ENCODE measurements at places on chromosomes 2 and 18.

DNA sequence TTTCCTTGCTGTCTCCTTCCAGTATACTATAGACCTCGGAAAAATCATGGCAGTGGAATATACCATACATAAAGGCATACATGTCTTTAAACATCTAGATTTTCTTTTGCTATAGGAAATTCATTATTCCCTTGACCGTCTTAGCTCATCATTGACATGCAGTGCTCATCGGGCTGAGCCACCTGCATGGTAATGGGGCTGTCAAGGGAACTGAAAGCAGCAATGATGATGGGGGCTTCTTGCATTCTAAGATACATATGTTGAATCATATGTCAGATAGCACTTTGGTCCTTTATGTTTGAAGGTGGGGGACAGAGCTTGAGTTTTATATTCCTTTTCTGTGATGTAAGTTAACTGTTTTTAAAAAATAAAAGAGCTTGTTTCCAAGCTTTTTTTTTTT lies 106.6 kb downstream of the ICA1L start:
- no peak for DNase-seq

GRCh38 chr18:32454593-32454992 lies 16.1 kb downstream of the GAREM1 start:
- no peak for DNase-seq

DNA sequence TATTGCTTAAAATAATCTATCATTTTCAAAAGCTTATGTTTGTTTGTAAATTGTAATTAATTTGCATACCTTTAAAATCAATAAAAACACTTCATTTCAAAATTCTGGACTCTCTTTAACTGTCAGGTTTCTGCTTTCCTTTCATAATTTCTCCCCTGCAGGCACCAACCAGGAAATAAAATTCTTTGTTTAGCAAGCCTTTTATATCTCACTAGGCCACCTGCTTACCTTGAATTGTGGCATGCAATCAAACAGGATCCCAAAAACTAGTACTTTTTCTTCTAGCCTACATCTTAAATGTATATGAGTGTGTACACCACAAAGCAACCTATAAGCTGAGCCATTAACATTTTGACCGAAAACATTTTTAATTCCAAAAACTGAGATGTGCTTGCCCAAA lies 233.1 kb downstream of the NR4A2 start:
- DNase-seq, result no peak

GRCh38 chr2:89820248-89820647 lies 1128.8 kb downstream of the RPIA start:
- no peak for DNase-seq

DNA sequence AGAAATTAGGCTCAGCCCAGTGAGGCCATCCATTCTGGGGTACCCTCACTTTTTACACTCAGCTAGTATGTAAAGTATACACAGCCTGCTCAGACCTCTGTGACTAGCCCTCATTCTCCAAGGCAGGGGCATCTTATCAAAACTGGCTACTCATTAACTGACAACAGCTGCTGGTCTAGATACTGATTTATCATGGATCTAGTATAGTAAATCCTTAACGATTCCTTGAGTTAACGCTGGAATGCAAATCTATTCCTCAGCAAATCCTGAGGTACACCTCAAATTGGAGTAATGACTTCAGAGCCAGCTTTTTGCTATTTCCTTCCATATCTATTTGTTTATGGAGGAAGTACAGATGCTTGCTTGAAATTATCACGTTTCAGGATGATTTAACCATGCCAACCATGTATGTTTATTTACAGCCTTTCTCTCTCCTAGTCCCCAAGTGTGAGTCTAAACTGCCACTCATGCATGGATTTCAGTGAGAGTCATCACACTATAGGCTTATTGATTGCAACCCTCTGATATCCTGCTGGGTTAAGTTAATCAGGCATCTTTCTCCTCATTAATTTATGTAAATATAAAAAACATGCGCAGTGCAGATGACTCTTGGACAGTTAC lies 70.2 kb upstream of the DOK6 start:
- DNase-seq, result no peak

DNA sequence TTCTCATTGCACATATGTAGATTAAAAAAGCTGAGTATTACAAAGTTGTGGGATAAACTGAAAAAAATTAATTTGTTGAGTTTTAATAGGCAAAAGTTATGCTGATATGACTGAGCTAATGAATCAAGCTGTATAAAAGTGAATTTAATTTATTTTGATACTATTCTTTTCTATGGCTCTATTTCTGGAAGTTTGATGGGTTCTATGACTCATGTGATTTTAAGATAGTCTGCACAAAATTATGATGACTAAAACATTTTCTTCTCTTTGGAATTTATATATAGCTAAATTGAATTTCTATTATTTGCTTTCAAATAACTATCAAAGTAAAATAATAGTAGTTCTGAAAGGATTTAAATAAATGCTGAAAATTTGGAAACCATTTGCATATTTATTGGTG lies 71.0 kb upstream of the MMADHC start:
- no peak for DNase-seq
